ENCODE measurements at places on chromosomes 13 and 19.

DNA sequence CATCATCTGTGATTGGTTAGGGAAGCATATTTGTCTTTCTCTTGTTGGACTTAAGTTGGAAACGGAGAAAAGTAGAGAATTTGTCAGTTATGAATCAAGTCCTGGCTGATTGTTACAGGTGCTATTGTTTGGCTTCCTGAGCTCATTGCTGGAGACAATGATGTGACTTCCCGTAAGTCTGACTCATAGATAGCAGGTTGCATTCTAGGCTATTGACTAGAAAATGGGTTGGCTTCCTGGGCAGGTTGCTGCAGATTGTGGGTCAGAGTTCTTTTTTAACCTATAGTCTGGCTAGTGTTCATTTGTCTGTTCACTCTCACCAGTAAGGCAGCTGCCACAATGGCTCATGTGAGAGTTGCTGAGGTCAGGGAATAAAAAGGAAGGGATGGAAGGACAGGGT, 101.5 kb downstream of the CCNA1 start:
- no peak overlapping the region for H3K27ac ChIP-seq
- no peaks in the 10 kb centered on the region for H3K4me1 ChIP-seq
- no peaks in the 10 kb centered on the region for H3K27me3 ChIP-seq
- DNase-seq = no peak
- no peaks in the 10 kb centered on the region for H3K36me3 ChIP-seq

- no peak overlapping the region for H3K4me3 ChIP-seq
- H3K27me3 ChIP-seq = no peaks in the 10 kb centered on the region
- H3K27ac ChIP-seq = no peak overlapping the region
- H3K4me1 ChIP-seq = no peaks in the 10 kb centered on the region
- no peak for DNase-seq
- H3K36me3 ChIP-seq = no peaks in the 10 kb centered on the region
Measured at GRCh38 chr13:35889560-35889959, 241.6 kb downstream of the DCLK1 start.

GRCh38 chr13:67117010-67117550, 113.1 kb downstream of the PCDH9 start:
- no peaks in the 10 kb centered on the region for H3K4me1 ChIP-seq
- no peak overlapping the region for H3K4me3 ChIP-seq
- H3K36me3 ChIP-seq = no peaks in the 10 kb centered on the region
- no peaks in the 10 kb centered on the region for H3K27me3 ChIP-seq

GRCh38 chr13:22289711-22290110, 618.8 kb downstream of the FGF9 start:
- no peaks in the 10 kb centered on the region for H3K4me1 ChIP-seq
- H3K4me3 ChIP-seq = no peak overlapping the region
- H3K27ac ChIP-seq = no peak overlapping the region
- no peaks in the 10 kb centered on the region for H3K27me3 ChIP-seq
- no peak for DNase-seq

DNA sequence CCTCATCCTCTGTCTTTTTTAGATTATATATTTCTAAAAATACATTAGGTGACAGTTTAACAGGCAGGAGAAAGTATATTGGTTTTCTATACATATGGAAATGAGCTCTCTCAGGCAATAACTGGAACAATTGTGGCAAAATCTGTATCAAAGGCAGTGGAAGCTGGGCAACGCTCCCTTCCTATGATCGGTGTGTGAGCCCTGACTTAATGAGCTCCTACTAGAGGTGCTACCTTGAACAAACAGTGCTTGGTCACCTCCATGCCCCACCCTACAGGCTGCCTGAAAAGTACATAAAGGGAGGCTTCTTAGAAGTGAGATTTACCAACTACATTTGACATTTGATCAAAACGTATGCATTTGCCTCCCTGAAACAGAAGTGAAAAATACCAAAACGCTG, 185.3 kb downstream of the EFNB2 start:
- no peak overlapping the region for H3K27ac ChIP-seq
- no peaks in the 10 kb centered on the region for H3K4me1 ChIP-seq
- no peak overlapping the region for H3K4me3 ChIP-seq
- H3K27me3 ChIP-seq = no peaks in the 10 kb centered on the region
- no peak for DNase-seq

DNA sequence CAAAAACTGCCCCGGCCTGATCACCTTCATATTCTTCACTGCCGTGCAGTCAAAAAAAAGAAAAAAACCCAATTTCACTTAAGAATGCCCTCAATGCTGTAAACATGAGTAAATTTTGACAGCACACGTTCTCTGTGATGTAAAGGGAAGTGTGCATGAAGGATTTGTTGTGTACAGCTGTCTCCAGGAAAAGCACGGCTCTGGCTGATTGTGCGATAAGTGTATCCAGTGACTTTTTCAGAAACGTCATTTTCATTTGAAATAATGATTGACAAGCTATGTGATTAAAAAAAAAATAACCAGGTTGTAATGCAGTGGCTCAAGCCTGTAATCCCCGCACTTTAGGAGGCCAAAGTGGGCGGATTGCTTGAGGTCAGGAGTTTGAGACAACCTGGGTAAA, 39.6 kb downstream of the ANKRD10 start:
- H3K4me3 ChIP-seq = no peak overlapping the region
- no peaks in the 10 kb centered on the region for H3K36me3 ChIP-seq
- H3K4me1 ChIP-seq = peaks cover 10% of the 10 kb centered on the region
- peaks cover 4% of the 10 kb centered on the region for H3K27me3 ChIP-seq
- DNase-seq = no peak
- no peak overlapping the region for H3K27ac ChIP-seq

DNA sequence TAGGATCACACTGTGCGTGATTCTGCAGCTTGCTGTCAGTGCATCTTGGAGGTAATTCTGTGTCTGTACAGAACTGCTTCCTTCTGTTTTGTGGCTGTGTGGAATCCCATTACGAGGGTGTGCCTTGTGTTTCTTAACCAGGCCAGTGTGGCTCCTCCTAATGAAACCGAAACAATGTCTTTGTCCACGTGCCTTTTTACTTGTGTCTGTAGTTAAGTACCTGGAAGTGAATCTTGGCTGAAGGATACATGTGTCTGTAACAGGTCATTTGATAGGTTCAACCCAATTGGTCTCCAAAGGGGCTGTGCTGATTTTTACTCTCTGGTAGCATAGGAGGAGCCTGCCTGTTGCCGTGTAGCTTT, 13.1 kb downstream of the NOP53 start:
- no peak for DNase-seq
- H3K4me3 ChIP-seq = no peak overlapping the region
- H3K27ac ChIP-seq = no peak overlapping the region
- H3K27me3 ChIP-seq = no peaks in the 10 kb centered on the region
- H3K4me1 ChIP-seq = no peaks in the 10 kb centered on the region

DNA sequence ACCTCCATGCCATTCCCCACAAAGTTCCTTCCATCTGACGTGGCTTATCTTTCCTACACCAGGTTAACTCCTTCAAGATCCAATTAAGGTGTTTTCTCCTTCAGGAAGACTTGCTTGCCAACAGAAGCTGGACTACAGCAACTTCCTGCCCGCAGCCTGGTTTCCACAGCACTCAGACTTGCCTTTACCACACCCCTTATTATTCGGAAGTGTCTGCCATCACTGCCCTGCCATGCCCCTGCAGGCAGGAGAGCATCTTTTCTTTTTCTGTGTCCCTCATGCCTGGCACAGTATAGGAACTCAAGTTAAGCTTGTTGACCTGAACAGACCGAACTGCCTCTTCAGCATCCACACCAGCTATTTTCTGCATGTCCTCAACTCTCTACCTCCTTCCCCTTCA, 168.0 kb downstream of the FOXO1 start:
- H3K27ac ChIP-seq = no peak overlapping the region
- peaks cover 26% of the 10 kb centered on the region for H3K4me1 ChIP-seq
- H3K36me3 ChIP-seq = no peaks in the 10 kb centered on the region
- DNase-seq = no peak
- H3K4me3 ChIP-seq = no peak overlapping the region
- H3K27me3 ChIP-seq = no peaks in the 10 kb centered on the region

DNA sequence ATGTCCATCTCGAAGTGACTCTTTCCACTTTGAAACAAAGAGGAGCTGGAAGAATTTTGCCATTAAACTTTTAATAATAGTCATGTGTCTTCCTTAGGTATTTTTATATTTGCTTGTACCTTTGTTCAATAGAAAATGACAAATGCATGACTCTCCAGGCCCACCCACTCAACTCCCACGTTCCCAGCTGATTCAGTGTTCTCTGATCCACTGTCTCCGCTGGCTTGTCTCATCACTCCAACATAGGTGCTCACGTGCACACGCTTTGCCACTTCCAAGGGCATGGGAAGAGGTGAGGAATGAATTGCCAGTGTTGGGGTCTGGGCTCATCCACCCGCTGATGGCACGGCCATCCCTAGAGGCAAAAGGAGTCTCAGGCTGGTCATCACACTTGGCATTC, 24.5 kb downstream of the RASL11A start:
- H3K36me3 ChIP-seq = no peaks in the 10 kb centered on the region
- H3K27ac ChIP-seq = no peak overlapping the region
- H3K4me1 ChIP-seq = peaks cover 5% of the 10 kb centered on the region
- H3K27me3 ChIP-seq = no peaks in the 10 kb centered on the region

- peaks cover 40% of the 10 kb centered on the region for H3K4me1 ChIP-seq
- H3K27ac ChIP-seq = peak overlapping the region; percentile 9
- H3K27me3 ChIP-seq = no peaks in the 10 kb centered on the region
- H3K36me3 ChIP-seq = peaks cover 31% of the 10 kb centered on the region
- peak overlapping the region; percentile 61 for H3K4me3 ChIP-seq
Measured at GRCh38 chr19:1038978-1039645, 795 bp upstream of the ABCA7 start.

DNA sequence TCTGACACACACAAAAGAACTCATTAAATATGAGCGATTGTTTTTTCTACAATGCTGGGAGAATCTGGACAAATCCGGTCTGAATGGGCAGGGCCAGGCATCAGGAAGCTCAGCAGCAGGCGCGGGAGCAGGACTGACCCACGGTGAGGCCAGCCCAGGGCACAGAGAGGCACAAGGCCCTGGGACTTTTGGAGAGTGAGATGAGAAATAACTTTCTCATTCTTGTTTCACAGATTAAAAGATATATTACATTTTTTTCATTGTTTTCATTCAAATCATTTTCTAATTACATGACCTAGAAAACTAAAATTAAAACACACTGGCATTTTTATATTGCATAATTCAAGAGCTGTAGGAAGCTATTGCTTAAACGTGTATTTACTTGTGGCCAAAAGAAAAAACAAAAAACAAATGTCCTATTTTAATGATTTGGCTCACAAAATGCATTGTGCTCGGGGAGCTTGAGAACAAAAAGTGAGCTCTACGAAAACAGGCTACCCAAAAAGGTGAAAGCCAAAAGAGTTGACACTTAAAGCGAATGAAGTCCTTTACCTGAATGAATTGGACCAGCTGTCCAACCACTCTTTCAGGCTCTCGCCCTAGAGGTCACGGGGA, 133.1 kb downstream of the TNFRSF19 start:
- no peaks in the 10 kb centered on the region for H3K4me1 ChIP-seq
- no peak overlapping the region for H3K4me3 ChIP-seq
- no peak for DNase-seq
- H3K27ac ChIP-seq = no peak overlapping the region

Measured in effector memory CD4-positive, alpha-beta T cell (primary cell).